SHP77 treated with DMSO at 0.1 percent for 48 hours (cell line): ENCODE measurements at places on chromosomes 4 and X.

GRCh38 chrX:133815496-133815895 lies 169.9 kb downstream of the GPC3 start:
- no peak for DNase-seq

- peak; percentile 88 for DNase-seq
Measured at GRCh38 chr4:10625131-10625530, 59.4 kb downstream of the CLNK start.

- no peak for DNase-seq
Measured at GRCh38 chrX:47560179-47560933, 649 bp upstream of the ARAF start.

- no peak for DNase-seq
Measured at GRCh38 chrX:104621781-104622180, 55.8 kb downstream of the IL1RAPL2 start.

GRCh38 chr4:38145741-38146140 lies 185.5 kb downstream of the PTTG2 start:
- no peak for DNase-seq

GRCh38 chr4:82614838-82615449 lies 53.2 kb upstream of the TMEM150C start:
- no peak for DNase-seq

- no peak for DNase-seq
Measured at GRCh38 chrX:129932821-129933321, 26.9 kb downstream of the UTP14A start.

GRCh38 chr4:74364652-74365491 lies at the start of gene EREG:
Gene EREG (plus strand): TSS chr4:74365145. CDS start chr4:74365309, 164 bp downstream.
- no peak for DNase-seq

- no peak for DNase-seq
Measured at GRCh38 chr4:23881674-23882337, 8.0 kb downstream of the PPARGC1A start.

- no peak for DNase-seq
Measured at GRCh38 chr4:7487502-7487901, 52.8 kb upstream of the PSAPL1 start.

DNA sequence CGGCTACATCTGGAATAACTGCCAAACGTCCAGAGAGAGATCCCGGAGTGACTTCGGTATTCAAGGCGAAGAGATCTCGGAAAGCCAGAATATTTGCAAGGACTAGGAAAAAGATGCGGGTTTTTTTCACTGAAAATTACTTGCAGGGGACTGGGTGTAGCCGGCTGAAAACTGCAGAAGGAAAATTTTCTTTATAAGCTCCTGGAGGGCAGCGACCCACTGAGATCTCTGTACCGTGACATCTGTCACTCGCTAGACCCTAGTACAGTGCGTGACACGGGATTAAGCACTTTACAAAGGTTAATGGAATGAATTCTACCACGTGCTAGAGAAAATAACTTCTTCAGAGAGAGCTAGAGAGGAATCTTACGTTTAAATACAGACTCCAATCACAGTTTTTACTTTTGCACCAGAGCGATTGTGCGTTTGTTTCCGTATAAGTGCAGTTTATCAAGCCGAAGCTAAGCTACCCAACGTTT lies 1.1 kb upstream of the LCORL start:
- DNase-seq, result no peak

DNA sequence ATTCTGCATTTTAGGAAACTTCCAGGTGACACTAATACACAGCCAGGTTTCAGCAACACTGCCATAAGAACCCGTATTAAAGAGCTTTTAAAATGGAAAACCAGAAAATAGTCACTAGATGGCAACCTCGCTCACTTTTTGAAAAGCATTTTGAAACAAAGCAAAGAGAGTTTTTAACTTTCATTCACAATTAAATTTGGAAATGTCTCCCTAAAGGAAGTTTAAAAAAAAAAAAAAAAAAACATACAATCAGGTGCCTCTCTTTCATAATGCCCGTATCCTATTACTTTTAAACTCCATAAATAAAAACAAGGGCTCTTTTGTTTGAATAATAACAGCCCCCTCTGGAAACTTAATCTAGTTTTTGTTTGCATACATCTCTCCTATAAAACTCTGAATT lies 20.3 kb downstream of the MEPE start:
- no peak for DNase-seq

- DNase-seq, result no peak
Measured at GRCh38 chrX:121146059-121146628, 98.7 kb downstream of the GLUD2 start.

DNA sequence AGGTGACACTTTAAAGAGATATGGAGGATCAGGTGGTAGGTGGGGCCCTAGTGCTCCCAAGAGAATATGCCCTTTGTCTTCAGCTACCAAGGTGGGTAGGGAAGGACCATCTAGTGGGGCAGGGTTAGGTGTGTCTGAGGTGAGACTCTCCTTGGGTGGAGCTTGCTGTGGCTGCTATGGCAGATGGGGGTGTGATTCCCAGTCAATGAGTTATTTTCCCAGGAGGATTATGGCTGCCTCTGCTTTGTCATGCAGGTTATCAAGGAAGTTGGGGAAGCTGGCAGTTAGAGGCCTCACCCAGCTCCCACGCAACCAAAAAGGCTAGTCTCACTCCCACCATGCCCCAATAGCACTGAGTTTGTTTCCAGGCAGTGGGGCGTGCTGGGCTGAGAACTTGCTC lies 18.0 kb upstream of the SPIN2A start:
- no peak for DNase-seq

- no peak for DNase-seq
Measured at GRCh38 chr4:128452415-128452814, 164.8 kb upstream of the PGRMC2 start.

DNA sequence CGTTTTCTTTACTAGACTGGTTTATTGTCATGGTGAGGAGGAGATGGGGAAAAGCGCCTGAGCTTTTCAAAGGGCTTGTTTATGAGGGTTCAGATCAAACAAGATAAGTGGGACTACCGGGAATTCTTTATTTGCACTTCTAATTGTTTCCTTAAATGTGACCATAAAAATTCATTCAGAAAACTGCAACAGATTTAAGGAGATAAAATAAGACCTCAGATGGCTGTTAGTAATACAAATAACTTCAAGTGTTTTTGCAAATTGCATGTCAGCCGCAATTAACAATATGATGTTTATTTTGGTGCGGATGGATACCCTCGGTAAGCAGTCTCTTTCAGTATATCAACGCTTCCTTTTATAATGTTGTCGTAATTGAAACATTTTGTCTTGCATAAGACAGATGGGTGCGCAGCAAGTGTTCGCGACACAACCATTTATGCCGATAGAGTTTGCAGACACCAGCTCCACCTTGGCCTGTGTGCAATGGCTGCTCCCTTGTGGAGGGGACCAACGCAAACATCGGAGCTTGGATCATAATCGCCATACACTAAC lies 151.0 kb downstream of the C4orf33 start:
- peak; percentile 94 for DNase-seq

DNA sequence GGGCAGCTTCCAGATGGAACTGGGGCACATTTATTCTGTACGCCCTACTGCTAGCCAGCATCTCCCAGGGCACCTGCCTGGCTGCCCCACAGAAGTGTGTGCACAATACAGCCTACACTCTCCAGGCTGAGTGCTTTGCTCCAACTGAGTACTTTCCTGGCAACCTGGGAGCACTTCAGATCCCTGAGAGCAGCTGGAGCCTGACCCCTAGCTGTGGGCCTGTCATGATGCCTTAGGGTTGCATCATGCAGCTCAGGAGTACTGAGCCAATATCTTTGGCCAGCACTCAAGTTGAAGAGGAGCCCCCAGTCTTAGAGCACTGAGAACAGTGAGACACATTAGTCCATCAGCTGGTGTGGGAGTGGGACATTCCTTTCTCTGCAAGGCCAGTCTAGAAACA lies 321.9 kb downstream of the CFAP47 start:
- no peak for DNase-seq

GRCh38 chrX:49919617-49920016 lies 2.8 kb upstream of the CLCN5 start:
- DNase-seq, result no peak

- no peak for DNase-seq
Measured at GRCh38 chrX:105302246-105302645, 81.8 kb upstream of the TEX13A start.

DNA sequence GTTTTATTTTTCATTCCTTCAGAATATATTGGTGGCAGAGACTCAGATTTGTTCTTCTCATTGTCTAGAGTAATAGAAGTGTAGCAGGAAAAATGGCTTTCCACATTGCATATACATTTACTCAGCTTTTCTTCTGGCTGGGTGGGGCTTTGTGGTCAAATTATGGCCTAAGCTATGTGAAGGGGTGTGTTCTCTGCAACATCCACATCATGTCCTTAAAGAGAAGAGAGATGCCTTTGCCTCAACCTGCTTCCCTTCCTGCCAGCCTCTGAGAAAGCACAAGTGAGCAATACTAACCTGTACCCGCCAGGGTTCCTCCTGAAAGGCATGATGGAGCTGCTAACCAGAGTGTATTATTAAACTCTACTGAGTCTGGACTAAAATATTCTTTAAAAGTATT lies 695.6 kb upstream of the FAM241A start:
- DNase-seq, result no peak

DNA sequence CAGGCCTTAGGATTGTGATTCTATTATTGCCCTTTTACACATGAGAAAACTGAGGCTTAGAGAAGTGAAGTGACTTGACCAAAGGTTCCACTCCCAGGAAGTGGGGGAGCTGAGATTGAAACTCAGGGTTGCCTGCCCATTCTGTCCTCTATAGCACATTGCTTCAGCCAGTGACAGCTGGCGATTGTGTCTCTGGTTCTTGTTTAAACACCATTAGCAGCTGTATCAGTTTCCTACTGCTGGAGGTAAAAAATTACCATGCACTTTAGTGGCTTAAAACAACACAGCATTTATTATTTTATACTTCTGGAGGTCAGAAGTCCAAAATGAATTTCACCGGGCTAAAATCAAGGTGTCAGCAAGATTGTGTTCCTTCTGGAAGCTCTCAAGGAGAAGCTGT lies 205.8 kb upstream of the MAMLD1 start:
- DNase-seq, result no peak

GRCh38 chr4:185079271-185079905 lies 61.1 kb downstream of the HELT start:
- no peak for DNase-seq
